Posterior vena cava (tissue), 2 donors: ENCODE measurements at places on chromosomes 11 and 22.

- no peak for DNase-seq
Observed at GRCh38 chr11:102843489-102843888, at the start of gene MMP3. Gene MMP3 (minus strand): TSS chr11:102843609. CDS start chr11:102843546, 63 bp downstream.

DNA sequence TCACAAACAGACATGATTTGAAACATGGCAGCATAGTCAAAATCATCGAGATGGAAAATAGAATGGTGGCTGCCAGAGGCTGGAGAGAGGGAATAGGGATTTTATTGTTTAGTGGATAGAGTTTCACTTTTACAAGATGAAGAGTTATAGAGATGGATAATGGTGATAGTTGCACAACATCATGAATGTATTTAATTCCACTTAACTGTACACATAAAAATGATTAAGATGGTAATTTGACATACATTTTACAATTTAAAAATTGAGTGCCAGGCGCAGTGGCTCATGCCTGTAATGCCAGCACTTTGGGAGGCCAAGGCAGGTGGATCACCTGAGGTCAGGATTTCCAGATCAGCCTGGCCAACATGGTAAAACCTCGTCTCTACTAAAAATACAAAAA is 21.2 kb downstream of the TTC28 start:
- DNase-seq, result no peak

- DNase-seq, result peak; percentile 72
Observed at GRCh38 chr22:19776433-19777031, 16.0 kb downstream of the TBX1 start.

- DNase-seq, result peak; percentile 62
Observed at GRCh38 chr11:1116104-1116503, 41.4 kb downstream of the MUC2 start.

- DNase-seq, result no peak
Observed at GRCh38 chr22:28955817-28956216, 72.4 kb downstream of the ZNRF3 start.

DNA sequence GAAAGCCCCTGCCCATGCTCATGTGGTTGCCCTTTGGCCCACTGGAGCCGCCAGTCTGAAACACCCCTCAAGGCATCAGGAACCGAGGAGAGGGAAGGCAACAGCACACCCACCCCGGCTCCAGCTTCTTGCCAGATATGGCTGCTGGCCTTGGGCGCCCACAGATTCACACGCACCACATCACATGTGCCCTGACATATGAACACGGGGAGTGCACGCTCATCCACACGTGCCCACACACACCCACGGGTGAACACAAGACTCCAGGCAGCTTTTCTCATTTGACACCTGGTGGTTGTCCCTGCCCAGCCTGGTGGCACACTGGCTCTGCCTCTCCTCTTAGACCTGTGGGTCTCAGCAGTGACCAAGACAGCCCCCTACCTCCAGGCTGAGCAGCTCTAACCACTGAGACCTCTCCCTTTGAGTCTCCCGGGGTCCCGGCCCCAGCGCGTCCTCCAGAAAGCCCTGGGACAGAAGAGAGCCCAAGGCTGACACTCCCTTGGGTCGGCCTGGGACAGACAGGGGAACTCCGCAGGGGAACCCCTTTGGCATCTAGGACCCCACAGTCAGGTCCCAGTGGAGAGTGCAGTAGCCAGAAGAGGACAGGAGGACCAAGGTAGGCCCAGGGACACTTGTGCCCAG is 2.7 kb upstream of the MAPK12 start:
- DNase-seq, result no peak

DNA sequence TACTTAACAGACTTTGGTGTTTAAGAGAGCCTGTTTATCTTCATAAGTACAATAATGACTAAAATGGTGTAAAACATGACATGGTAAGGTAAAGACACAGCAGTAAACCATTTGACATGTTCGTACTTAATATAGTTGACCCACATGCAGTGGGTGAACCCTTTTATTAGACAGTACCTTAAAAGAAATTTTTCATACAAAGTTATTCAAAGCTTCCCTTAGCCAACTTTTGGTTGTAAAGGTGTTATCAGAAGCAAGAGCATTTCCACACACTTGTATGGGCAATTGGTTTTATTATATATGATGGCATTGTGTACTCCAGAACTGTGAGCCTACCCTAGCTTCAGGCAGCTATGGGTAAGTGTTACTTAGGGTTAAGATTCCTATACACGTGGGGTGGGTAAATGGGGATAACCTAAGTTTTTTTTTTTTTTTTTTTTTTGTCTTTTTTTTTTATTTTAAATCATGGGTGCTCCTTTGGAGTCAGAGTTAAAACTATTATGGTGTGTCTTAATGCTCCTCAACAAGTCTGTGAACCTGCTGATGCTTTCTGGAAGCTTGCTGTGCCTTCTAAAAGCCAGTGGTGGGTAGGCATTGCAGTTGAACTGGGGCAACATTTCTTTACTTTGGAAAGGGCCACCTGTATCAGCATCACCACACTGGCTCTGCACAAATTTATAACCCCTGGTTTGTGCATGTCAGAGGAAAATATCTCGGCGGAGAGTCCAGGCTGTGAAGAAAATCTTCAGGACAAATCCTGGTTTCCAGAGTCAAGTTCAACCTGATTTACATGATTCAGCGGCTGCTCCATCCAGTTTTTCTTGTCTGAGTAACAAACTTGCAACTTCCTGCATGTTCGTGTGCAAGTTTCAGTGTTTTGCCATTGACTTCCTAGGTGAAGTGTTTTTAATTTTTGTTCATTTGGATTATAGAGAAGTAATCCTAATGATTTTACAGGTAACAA is 3.3 kb downstream of the PCF11 start:
- no peak for DNase-seq

- peak; percentile 88 for DNase-seq
Observed at GRCh38 chr22:25759825-25760231, 17.8 kb downstream of the MYO18B start.

- no peak for DNase-seq
Observed at GRCh38 chr11:122150216-122151124, 34.5 kb upstream of the BLID start.

DNA sequence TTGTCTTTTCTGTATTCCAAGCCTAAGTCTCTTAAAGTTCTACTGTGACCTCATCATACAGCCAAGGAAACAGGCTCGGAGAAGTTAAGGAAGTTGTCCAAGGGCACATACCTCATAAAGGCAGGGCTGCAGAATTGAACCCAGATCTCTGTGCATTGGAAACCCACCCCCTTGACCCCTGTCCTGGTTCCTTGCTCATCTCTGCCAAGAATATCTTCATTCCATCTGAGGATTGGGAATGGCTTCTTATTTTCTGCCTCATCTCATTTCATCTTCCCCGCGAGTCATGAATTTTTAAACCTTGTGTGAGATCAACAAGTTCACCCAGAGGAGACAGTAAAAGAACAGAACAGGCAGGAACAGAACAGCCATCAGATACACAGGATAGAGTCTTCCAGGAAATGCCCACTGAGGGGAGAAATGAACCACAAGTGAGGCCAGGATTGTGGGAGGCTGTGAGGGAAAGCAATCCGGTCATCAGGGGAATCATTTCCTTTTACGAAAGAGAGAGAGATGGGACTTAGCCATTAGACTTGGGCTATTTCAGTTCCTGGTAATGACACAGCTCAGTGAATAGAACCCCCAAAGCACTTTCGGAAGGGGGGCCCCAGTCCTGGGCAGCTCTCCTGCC is 34.4 kb upstream of the LRRC10B start:
- no peak for DNase-seq

- peak; percentile 70 for DNase-seq
Observed at GRCh38 chr22:45200860-45201511, 37.3 kb downstream of the NUP50 start.

DNA sequence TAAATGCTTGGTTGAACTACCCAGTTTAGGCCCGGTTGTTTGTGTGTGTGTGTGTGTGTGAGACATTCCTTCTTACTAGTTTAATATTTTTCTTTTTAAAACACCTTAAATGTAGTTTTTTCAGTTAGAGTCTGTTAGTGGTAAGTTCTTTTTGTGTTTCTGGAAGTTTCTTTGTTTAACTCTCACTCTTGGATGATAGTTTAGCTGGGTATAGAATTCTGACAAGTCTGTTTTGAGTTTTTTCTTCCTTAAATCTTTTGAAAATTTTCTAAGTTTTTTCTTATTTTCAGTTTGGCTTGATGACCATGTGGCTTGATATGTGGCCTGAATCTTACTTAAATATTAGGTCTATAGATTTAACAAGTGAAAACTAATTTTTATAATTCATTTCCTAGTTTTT is 60.1 kb downstream of the PDE3B start:
- DNase-seq, result no peak

DNA sequence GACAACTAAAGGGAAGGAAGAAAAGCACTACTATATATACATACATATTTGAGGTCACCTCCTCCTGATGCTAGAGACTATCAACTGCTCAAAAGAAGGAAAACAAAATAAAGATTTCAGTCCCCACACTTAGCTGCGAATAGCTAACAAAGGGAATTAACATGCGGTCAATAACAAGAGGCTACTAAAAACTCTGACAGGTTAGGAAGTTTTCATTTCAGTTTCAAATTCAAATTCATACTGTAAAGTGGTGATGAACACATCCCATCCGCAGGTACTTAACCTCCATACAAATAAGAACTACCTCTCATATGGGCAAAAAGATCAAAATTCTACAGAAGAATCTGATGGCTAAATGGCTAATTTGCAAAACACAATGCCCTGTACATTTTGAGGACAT is 2.6 kb downstream of the NAP1L4 start:
- no peak for DNase-seq

- no peak for DNase-seq
Observed at GRCh38 chr11:120945042-120945441, 78.9 kb upstream of the TBCEL start.

DNA sequence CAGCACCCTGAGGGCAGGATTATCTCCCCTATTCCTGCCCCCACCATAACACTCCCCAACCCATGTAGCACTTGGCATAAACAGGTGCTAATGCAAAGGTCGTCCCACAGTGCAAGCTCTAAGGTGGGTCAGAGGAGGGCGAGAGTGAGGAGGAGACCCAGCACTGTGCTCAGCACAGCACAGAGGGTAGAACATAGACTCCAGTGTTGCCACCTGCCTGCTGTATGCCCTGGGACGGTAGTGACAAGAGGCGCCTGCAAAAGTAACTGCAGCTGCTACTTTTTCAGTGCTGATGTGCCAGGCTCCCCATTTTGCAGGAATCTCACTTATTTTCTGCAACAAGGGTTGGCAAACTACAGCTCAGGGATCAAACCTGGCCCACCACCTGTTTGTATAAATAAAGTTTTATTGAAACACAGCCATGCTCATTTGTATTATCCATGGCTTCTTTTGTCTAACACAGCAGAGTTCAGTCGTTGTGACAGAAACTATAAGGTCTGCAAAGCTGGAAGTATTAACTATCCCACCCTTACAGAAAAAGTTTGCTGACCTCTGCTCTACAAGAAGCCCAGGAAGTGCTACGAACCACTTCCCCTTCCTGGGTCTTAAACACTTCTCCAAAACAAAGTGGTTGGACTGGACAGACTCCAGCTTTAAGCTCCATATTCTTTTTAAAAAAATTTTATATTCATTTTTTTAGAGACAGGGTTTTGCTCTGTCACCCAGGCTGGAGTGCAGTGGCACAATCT is 16.9 kb upstream of the CDC42BPG start:
- no peak for DNase-seq

DNA sequence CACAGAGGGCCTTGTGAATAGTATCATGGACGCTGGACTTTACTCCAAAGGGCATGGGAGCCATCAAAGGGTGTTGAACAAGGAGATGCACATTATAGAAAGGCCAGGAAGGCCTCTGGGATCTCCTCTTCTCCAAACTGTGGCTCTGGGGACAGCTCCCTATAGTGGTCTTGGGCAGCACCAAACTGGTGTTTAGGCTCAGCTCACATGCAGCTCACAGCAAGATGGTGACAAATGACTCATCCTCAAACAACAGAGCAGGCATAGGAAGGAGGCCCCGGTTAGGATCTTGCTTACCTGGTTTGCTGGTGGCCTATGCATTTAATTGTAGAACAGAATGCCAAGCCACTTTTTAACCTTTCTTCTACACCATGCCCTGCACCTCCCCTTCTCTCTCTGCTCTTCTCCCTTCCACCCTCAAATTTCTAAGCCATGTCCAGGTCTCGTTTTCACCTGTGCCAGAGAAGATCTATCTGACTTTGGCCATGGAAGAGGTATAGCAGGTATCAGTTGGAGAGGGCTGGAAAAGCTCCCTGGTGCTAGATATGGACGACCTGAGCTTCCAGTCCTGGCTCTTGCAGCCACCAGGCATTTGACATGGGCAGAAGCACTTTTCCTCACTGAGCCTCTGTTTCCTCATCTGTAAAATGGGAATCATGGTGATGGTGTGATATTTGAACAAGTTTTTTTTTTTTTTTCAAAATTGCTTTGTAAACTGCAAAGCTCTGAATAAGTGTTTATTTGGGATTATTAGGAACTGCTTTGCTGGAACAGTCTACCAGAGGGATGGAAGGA is 14.4 kb upstream of the EHF start:
- no peak for DNase-seq

- peak; percentile 29 for DNase-seq
Observed at GRCh38 chr11:134661660-134662059, 249.6 kb upstream of the B3GAT1 start.

GRCh38 chr22:35085621-35086020 is 19.7 kb downstream of the ISX start:
- DNase-seq, result no peak

DNA sequence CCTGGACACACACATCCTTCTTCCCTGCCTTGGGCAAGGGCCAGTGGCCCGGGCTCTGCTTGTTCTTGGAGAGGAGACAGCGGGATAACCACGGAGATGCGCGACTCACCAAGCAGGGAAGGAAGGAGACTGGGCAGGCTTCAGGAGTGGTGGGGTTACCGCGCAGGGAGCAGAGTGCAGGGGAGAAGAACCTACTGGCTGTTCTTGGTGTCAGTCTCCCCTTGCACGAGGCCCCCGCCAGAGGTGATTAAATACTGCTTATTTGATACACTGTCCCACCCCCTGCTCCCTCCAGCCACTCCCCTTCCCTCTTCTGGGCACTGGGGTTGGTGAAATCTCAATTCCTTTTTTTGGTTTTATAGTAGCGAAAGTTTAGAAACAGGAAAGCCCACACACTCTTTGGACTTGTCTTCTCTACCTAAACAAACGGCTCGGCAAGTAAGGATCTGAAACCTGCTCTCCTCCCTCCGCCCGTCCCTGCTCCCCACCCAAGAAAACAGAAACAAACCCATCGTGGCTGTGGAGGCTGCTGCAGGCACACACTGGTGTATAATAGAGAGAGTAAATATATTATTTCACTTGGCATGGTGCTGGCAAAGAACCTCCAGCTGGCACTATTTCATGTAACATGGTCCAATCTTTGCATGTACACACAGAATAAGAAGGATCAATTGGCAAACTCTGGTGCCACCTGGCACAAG is 10.8 kb downstream of the LARGE2 start:
- peak; percentile 71 for DNase-seq

- DNase-seq, result no peak
Observed at GRCh38 chr11:113048820-113049768, 87.9 kb downstream of the NCAM1 start.

GRCh38 chr22:24417200-24417599 is 10.2 kb upstream of the ADORA2A start:
- DNase-seq, result peak; percentile 78

- DNase-seq, result no peak
Observed at GRCh38 chr11:81092522-81092921, 1641.1 kb downstream of the FAM181B start.
